ENCODE measurements at places on chromosomes 7 and 10.

DNA sequence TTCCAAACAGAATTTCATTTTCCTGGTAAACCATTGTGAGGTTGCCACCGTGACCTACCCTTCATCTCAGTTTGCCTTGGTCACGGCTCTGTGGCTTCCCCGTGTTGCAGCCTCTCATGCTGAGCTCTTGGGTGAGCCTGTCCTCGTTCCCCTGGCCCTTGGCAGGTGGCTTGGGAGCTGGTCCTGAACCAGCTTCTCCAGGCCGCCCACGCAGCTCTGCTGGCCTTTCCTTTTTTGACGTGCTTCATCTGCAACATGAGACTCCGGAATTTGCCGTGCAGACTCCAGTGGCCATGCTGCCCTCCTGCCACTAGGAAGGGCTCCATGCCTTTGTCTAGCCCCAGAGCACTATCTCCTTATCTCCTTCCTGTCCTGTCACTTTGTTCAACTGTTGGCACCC, 93.0 kb upstream of the NPS start:
- DNase-seq, result no peak

DNA sequence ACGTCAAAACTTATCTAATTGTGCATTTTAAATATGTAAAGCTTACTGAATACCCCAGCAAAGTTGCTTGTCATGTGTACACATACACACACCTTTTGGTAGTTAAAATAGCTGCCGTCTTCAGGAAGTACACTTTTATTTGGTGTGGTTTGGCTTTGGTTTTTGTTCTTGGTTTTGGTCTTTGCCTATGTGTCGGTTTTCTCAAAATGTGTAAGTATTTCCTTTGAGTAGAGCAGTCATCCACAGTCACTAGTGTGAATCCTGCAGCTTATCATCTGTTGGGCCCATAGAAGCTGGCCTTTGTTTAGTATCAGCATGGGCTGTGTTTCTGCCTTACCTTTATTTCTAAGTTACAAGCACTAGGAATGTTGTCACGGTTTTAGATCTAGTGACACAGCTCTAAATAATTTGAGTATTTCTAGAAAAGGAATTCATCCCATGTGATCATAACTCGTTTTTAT, 35.3 kb downstream of the NET1 start:
- DNase-seq, result no peak

DNA sequence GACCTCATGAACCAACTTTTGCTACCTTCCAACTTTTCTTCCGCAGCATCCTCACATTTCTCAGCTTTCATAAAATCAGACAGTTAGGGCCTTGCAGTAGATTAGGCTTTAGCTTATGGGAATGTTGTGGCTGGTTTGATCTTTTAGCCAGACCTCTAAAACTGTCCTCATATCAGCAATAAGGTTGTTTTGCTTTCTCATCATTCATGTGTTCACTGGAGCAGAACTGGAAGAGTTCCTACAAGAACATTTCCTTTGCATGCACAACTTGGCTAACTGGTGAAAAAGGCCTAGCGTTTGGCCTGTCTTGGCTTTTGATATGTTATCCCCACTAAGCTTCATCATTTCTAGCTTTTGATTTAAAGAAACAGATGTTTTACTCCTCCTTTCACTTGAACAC, 130.0 kb upstream of the LRRTM3 start:
- DNase-seq, result no peak

DNA sequence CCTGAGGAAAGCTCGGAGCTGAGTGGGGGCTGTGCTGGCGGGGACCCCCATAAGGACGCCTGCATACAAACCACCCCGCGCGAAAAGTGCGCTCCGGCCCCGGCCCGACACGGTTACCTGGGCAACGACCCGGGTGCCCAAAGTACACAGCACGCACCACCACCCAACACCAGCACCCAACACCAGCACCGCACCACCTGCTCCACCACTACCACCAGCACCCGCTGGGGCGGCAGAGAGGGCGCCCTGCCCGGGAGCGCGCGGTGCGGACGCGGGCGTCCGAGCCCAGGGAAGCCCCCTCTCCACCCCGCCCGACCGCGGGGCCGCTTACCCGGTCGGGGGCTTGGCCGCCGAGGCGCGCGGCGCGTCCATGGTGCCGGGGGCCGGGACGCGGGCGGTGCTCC, 345 bp downstream of the COBL start:
- no peak for DNase-seq

DNA sequence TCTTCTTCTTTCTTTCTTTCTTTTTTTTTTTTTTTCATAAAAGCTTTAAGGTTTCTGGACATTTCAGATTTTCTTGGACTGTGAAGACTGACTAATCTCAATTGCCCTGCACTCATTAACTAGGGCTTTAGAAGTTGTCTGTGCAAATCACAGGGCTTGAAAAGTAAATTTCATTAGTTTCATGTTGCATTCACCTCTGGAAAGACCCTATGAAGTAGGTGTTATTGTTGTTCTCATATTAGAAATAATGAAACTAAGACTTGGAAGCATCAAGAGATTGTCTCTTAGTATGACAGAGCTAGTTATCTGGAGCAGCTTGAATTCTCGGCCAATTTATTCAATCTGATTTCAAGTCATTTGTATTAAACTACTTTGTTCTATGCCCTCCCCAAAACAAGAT, 28.2 kb upstream of the SEMA3D start:
- no peak for DNase-seq

GRCh38 chr7:44796034-44796503, 412 bp upstream of the PPIA start:
- DNase-seq, result no peak

DNA sequence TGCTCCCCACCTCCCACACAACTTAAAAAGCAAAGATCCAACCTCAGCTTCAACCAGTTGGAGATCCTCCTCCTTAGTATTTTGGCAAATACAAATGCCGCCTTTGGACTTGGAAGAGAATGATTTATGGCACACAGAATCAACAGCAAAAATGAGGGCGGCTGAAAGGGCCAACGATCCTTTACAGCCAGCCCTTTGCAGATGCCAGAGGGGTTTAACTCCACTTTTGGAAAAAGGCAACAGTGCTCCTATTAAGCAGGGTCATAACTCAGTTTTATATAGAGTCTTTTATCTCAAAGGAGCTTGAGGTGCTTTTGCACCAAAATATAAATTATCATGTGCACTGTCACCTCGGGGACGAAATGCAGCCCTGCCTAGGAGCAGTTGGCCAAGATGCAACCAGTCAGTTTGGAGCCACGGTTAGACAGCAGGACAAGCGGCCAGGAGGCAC, 56.7 kb upstream of the JCAD start:
- DNase-seq, result no peak

- no peak for DNase-seq
Measured at GRCh38 chr7:158782761-158783401, 46.4 kb downstream of the ESYT2 start.

- DNase-seq, result no peak
Measured at GRCh38 chr7:144027974-144028373, 20.8 kb upstream of the OR2A5 start.

Measured in activated CD8-positive, alpha-beta memory T cell treated with anti-CD3 and anti-CD28 coated beads for 48 hours (primary cell).